ENCODE measurements at places on chromosomes 6 and 20. TPM values are rescaled to one million over a fixed set of nuclear protein-coding genes. Genes with fewer than 3 reads are reported as not detected.
A peak's percentile ranks its signal among the peaks of the same experiment; 100 is the strongest.

DNA sequence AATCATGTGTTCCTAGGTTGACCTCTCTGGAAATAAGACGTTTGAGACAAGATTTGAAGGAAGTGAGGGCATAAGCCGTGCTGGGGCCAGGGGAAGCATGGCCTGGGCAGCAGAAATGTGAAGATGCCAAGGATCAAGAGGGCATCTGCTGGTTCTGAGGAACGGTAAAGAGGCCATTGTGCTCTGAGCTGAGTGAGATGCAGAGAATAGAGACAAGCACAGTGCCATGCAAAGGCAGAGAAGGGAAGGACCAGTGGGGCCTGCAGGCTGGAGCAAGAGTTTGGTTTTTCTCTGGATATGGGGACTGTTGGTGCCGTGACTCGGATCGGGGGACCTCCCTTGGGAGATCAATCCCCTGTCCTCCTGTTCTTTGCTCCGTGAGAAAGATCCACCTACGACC, 50.8 kb downstream of the SMPDL3A start:
- no peak for DNase-seq

DNA sequence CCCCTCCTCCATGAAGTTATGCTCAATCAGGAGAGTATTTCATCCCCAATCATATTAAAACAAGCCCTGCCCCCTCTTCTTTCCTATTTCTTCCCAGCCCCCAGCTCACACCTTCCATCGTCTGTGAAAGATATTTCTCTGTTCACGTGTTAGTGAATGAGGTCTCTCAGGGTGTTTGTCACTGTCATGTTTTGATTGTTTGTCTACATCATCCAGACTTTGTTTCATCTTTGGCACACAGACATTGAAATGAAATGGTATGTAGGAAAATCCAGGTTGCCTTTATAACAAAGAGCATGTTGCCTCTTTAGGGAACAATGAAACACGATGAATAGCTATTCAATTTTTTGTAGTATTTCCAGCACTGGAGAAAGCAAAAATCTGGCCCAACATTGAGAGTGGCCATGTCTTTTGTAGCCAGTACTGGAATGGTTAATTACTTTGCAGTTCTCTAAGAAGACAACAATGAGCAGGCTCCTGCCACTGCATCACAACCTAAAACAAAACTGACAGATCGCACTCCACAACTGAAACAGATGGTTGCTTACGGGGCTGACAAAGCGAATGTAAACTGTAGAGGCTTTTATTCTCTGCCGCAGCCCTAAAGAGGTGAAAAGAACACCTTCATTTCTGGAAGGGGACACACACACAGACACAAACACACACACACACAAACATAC, 543.6 kb upstream of the CITED2 start:
- no peak for DNase-seq

GRCh38 chr6:26271668-26272024, 93.4 kb upstream of the BTN3A2 start:
- DNase-seq: no peak

DNA sequence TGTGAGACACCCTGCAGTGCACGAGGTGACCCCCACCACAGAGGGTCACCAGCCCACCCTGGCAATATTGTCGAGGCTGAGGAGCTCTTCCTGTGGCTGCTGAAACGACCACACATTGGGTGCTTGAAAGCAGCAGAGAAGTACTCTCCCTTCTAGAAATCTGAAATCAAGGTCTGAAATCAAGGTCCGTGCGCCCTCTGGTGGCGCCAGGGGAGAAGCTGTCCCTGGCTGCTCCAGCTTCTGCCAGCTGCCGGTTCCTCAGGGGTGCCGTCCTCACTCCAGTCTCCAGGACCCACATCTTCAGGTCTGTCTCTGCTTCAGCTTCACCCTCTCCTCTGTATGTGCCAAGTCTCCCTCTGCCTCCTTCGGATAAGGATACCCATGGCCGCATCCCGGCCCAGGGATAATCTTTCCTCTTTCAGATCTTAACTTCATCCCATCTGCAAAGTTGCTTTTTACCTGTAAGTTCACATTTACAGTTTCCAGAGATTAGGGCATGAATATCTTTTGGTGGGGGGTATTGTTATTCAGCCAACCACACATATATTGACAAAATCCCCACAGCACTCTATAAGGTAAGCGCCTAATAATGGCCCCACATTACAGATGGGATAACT, 108.3 kb upstream of the PHACTR3 start:
- DNase-seq: peak; percentile 50

GRCh38 chr6:137729866-137730629, 137.0 kb upstream of the TNFAIP3 start:
- no peak for DNase-seq

GRCh38 chr6:116773886-116774285, 8.4 kb upstream of the FAM162B start:
- no peak for DNase-seq

DNA sequence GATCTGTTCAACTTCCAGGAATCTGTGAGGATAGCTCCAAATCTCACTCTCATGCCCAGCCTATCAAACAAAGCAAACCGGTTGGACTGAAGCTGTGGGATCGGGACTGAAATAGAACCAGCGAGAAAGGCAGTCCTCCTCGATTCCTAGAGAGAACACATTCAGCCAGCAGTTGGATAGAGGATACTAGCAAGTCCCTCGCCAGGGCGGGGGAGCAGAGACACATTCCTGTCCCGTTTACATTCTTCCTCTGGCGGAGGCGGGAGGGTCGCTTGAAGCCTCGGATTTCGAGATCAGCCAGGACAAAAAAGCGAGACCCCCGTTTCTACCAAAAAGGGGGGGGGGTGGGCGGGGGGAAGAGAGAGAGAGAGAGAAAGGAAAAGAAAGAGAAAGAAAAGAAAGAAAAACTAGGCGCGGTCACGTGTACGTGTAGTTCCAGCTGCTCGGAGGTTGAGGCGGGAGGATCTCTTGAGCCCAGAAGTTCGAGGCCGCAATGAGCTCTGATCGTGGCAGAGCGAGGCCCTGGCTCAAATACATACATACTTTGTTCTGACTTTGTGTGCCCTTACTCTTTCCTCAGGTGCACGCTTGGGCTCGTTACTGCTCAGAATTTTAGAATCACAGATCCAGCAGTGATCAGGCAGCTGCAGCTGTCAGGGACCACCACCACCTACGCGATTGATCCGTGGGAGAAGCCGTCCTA, 19.5 kb downstream of the ZNF311 start:
- peak; percentile 94 for DNase-seq

The GRIK2 gene
- polyA plus RNA-seq: 1.7 TPM

The MAN1A1 gene
- polyA plus RNA-seq: 98.6 TPM

The C20orf96 gene
- 6.4 TPM for polyA plus RNA-seq

The EMILIN3 gene
- polyA plus RNA-seq: 2.1 TPM

The TTK gene
- polyA plus RNA-seq: 0.23 TPM

The TBXT gene
- polyA plus RNA-seq: not detected

The APCDD1L gene
- polyA plus RNA-seq: 5.6 TPM

The MAK gene
- 0.06 TPM for polyA plus RNA-seq
